Common myeloid progenitor, CD34-positive (primary cell): ENCODE measurements at places on chromosomes 5 and 9.
A peak's percentile ranks its signal among the peaks of the same experiment; 100 is the strongest.

DNA sequence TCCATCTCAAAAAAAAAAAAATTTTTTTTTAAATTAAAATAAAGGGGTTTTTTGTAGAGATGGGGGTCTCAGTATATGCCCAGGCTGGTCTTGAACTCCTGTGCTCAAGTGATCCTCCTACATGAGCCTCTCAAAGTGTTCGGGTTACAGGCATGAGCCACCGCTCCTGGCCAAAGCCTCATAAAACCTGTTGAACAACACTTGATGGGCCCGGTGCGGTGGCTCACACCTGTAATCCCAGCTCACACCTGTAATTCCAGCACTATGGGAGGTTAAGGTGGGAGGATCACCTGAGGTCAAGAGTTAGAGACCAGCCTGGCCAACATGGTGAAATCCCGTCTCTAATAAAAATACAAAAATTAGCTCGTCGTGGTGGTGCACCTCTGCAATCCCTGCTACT lies 7.7 kb upstream of the NPM1 start:
- no peaks in the 10 kb centered on the region for H3K36me3 ChIP-seq
- no peak overlapping the region for H3K4me3 ChIP-seq
- H3K27ac ChIP-seq: no peak overlapping the region
- H3K27me3 ChIP-seq: no peaks in the 10 kb centered on the region

DNA sequence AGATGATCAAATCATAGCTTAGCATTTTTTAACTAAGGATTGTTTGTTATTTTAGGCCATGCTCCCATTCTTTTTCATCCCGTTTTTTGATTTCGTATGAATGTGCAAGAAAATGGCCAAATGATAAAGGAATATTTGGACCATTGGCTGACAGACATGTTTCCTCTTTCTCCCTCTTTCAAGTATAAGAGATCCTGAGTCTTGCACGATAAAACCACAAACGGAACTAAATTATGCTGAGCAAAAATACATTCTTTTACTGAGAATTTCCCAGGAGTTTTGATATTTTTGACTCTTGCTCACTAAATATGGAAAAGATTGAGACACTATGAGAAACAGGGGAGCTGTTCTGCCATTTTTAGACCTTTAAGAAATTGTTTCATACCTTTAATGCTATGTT lies 90.4 kb upstream of the KLF9 start:
- no peaks in the 10 kb centered on the region for H3K36me3 ChIP-seq
- DNase-seq: no peak
- peak overlapping the region; percentile 51 for H3K27ac ChIP-seq
- peaks cover 10% of the 10 kb centered on the region for H3K4me1 ChIP-seq
- H3K4me3 ChIP-seq: no peak overlapping the region

DNA sequence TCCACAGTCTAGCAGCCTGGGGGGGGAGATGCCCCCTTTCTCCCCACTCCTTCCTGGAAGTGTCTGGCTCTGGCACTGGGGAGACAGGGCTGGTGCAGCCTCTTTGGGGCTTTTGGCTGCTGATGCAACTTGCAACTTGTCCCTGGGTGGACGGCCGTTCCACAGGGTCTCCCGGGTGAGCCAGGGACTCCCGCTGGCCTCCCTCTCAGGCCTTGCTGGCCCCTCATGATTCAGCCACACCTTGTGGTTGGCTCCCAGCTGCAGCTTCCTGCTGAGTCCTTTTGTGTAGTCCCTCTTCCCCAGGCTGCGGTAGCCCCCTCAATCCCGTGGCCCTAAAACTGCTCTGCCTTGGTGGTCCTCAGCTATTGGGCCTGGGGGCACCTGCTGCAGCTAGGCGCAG lies 283.5 kb downstream of the PBX3 start:
- H3K4me3 ChIP-seq: no peak overlapping the region
- H3K27ac ChIP-seq: no peak overlapping the region
- DNase-seq: no peak
- H3K27me3 ChIP-seq: peaks cover 2% of the 10 kb centered on the region

- no peaks in the 10 kb centered on the region for H3K36me3 ChIP-seq
- DNase-seq: no peak
- H3K4me1 ChIP-seq: no peaks in the 10 kb centered on the region
- no peak overlapping the region for H3K27ac ChIP-seq
- no peak overlapping the region for H3K4me3 ChIP-seq
Measured at GRCh38 chr9:114072184-114073140, 5.6 kb downstream of the AMBP start.

- H3K36me3 ChIP-seq: no peaks in the 10 kb centered on the region
- no peak overlapping the region for H3K27ac ChIP-seq
- no peaks in the 10 kb centered on the region for H3K27me3 ChIP-seq
- no peaks in the 10 kb centered on the region for H3K4me1 ChIP-seq
- H3K4me3 ChIP-seq: no peak overlapping the region
Measured at GRCh38 chr9:79446523-79447307, 125.0 kb upstream of the TLE4 start.

DNA sequence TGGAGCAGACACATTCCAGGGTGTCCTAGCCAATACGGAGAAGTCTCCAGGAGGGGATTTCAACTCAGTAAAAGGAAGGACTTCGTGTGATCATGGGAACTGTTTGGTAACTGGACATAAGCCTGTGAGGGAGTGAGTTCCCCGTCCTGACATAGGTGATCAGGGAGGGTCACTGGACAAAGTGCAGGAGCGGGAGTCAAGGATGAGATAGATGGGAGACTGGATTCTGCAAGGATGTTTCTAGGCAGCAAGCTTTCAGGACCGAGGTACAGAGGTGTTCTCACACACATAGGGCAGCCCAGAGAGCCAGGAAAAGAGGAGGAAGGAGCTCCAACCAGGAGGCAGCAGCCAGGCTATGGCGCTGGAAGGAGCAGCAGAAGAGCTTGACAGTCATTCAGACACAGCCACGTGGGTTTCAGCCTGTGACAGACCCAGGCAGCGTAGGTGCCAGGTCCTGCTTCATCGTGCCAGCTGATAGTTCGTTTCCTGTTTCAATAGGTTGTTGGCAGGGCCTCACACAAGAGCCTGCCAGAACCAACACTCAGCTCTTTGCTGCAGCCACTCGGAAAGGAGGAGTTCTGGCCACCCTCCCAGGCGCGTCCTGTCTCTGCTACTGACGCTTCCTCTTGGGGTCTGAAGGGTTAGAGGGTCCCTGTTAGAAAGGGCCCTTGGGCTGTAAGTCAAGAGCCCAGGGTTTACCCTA lies 84.1 kb downstream of the AMBP start:
- H3K36me3 ChIP-seq: peaks cover 13% of the 10 kb centered on the region
- no peak overlapping the region for H3K27ac ChIP-seq
- no peaks in the 10 kb centered on the region for H3K27me3 ChIP-seq
- peak; percentile 48 for DNase-seq
- no peak overlapping the region for H3K4me3 ChIP-seq
- H3K4me1 ChIP-seq: peaks cover 33% of the 10 kb centered on the region

- H3K4me1 ChIP-seq: no peaks in the 10 kb centered on the region
- H3K4me3 ChIP-seq: no peak overlapping the region
- no peak for DNase-seq
Measured at GRCh38 chr9:1073497-1073896, 23.3 kb downstream of the DMRT2 start.

- H3K4me1 ChIP-seq: no peaks in the 10 kb centered on the region
- H3K27ac ChIP-seq: no peak overlapping the region
- no peak overlapping the region for H3K4me3 ChIP-seq
- H3K36me3 ChIP-seq: peaks cover 55% of the 10 kb centered on the region
- H3K27me3 ChIP-seq: no peaks in the 10 kb centered on the region
Measured at GRCh38 chr5:31408814-31409213, 123.1 kb downstream of the DROSHA start.

- DNase-seq: no peak
- no peak overlapping the region for H3K4me3 ChIP-seq
- peaks cover 12% of the 10 kb centered on the region for H3K4me1 ChIP-seq
- H3K27ac ChIP-seq: no peak overlapping the region
- H3K27me3 ChIP-seq: peaks cover 38% of the 10 kb centered on the region
Measured at GRCh38 chr5:163569284-163569683, 63.9 kb downstream of the MAT2B start.

GRCh38 chr5:3119435-3119834 lies 368.0 kb upstream of the IRX2 start:
- no peak for DNase-seq
- H3K27me3 ChIP-seq: peaks cover 21% of the 10 kb centered on the region
- H3K4me3 ChIP-seq: no peak overlapping the region
- H3K27ac ChIP-seq: no peak overlapping the region

GRCh38 chr5:134879456-134879855 lies 5.3 kb downstream of the TXNDC15 start:
- H3K27me3 ChIP-seq: no peaks in the 10 kb centered on the region
- peaks cover 2% of the 10 kb centered on the region for H3K36me3 ChIP-seq
- no peak overlapping the region for H3K27ac ChIP-seq
- peaks cover 9% of the 10 kb centered on the region for H3K4me1 ChIP-seq
- DNase-seq: no peak

DNA sequence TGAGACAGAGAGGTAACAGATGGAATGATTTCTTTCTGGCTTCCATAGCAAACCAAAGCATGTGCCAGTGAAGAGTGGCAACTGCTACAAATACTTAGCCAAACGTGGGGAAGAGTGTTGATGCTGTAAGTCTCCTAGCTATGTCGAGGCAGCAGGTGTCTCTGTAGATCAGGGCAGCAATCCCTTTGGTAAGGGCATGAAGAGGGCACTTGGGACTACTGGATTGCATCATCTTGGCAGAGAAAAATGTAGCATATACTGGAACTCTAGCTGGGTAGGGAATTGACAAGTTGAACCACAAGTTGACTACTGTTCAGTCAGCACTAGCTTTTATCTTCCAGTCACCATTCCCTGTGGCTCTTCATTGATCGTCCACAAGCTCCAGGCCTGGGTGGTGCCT lies 75.8 kb downstream of the GHR start:
- no peak overlapping the region for H3K4me3 ChIP-seq
- no peaks in the 10 kb centered on the region for H3K27me3 ChIP-seq
- H3K4me1 ChIP-seq: no peaks in the 10 kb centered on the region

DNA sequence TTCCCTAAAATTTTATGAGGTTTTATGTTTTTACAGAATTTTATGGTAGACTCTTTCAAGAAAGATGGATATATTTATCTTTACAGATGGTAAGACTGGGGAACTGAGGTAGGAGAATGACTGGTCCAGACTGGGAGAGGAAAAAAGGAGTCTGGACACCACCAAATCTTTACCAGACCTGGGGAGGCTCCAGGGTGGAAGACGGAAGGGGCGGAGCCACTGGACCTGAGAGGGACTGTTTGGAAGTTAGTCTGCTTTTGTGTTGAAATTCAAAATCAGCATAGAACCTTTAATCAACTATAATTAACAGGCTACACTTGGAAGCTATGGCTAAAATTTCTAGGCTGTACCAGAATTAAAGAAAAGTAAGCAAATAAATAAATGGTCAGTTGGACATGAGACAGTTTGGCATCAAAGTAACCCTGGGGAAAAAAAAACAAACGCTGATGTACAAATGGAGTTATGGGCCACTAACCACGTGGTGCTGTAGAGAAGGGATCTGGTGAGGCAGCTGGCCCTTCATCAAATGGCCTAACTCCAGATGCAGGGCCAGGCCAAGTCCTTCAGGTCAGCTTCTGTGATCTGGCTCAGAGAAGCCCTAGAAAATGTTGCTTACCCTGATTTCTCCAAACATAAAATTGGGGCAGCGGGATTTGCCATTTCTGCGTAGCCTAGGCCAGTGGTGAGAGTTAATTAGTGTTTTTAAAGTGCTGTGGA lies 155.1 kb downstream of the ARSB start:
- H3K4me1 ChIP-seq: peaks cover 5% of the 10 kb centered on the region
- no peaks in the 10 kb centered on the region for H3K27me3 ChIP-seq
- H3K36me3 ChIP-seq: peaks cover under 1% of the 10 kb centered on the region
- no peak overlapping the region for H3K27ac ChIP-seq
- DNase-seq: no peak
